ENCODE measurements at places on chromosomes 13 and 19. TPM values are rescaled to one million over a fixed set of nuclear protein-coding genes. Genes with fewer than 3 reads are reported as not detected.

Gene DACH1
- 5.9 TPM for total RNA-seq

Gene SETDB2
- total RNA-seq, result 17.8 TPM

Gene ZNF30
- 2.3 TPM for total RNA-seq

Gene HPN
- 1.8 TPM for total RNA-seq

Gene SMARCA4
- total RNA-seq, result 39.0 TPM

Gene ZNF71
- total RNA-seq, result 5.1 TPM

Gene TSC22D1
- 77.0 TPM for total RNA-seq

Gene C19orf67
- not detected for total RNA-seq

Gene ZSCAN1
- total RNA-seq, result not detected

Gene CEACAM7
- total RNA-seq, result not detected

Gene CGB1
- not detected for total RNA-seq

Gene EFNB2
- total RNA-seq, result 24.0 TPM

Gene TMEM190
- total RNA-seq, result not detected

Gene GPR12
- 0.44 TPM for total RNA-seq
